ENCODE measurements at places on chromosomes 16 and 17. TPM values are rescaled to one million over a fixed set of nuclear protein-coding genes. Genes with fewer than 3 reads are reported as not detected.

TERB1 gene
- total RNA-seq: 0.32 TPM

MYOCD gene
- total RNA-seq: 136 TPM

ABCC11 gene
- 0.32 TPM for total RNA-seq

ANKRD40CL gene
- 32.2 TPM for total RNA-seq

KRTAP4-1 gene
- total RNA-seq: 0.84 TPM

SSTR5 gene
- not detected for total RNA-seq

CD68 gene
- 91.9 TPM for total RNA-seq

C16orf89 gene
- total RNA-seq: 2.5 TPM

SLC13A2 gene
- total RNA-seq: 17.1 TPM

HCRT gene
- not detected for total RNA-seq

ALOX12 gene
- 0.25 TPM for total RNA-seq

ITGAX gene
- 2.9 TPM for total RNA-seq

MRC2 gene
- total RNA-seq: 20.3 TPM

KIF22 gene
- 53.0 TPM for total RNA-seq

CHAD gene
- total RNA-seq: 5.8 TPM

TEX14 gene
- 0.28 TPM for total RNA-seq
